ENCODE measurements at places on chromosomes 13 and 19. TPM values are rescaled to one million over a fixed set of nuclear protein-coding genes. Genes with fewer than 3 reads are reported as not detected.

DNA sequence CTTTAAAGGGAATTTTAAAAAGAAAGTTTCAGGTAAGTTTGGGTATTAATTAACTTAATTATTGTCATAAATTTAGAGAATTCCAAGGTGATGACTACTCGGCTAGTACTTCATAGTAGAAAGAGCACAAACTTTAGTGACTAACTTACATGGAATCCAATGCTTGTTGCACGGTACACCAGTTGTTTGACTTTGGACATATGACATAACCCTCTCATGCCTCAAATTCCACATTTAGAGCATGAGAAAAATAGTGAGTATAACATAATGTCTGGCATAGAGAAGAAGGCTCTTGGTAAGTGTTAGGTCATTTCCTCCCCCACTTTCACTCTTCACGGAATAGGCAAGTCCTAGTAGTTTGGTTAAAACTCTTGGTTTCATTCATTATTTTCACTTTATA lies 1249.4 kb upstream of the SLC10A2 start:
- H3K4me3 ChIP-seq, result no peak overlapping the region
- H3K36me3 ChIP-seq, result no peaks in the 10 kb centered on the region
- H3K27me3 ChIP-seq, result no peaks in the 10 kb centered on the region
- H3K27ac ChIP-seq, result no peak overlapping the region
- no peak for DNase-seq
- H3K4me1 ChIP-seq, result no peaks in the 10 kb centered on the region

- no peak overlapping the region for H3K4me3 ChIP-seq
- no peaks in the 10 kb centered on the region for H3K27me3 ChIP-seq
- no peak for DNase-seq
Observed at GRCh38 chr19:23481043-23481442, 85.8 kb upstream of the ZNF91 start.

Gene OR2Z1
- total RNA-seq, result not detected

Gene PROZ
- total RNA-seq, result not detected

- H3K4me3 ChIP-seq, result no peak overlapping the region
- 0 out of 3 replicates have a peak, but pooled peaks cover 2% of the 10 kb centered on the region for H3K36me3 ChIP-seq
- H3K27me3 ChIP-seq, result no peaks in the 10 kb centered on the region
Observed at GRCh38 chr13:46717275-46717674, 79.7 kb downstream of the ESD start.

Gene NALCN
- not detected for total RNA-seq

DNA sequence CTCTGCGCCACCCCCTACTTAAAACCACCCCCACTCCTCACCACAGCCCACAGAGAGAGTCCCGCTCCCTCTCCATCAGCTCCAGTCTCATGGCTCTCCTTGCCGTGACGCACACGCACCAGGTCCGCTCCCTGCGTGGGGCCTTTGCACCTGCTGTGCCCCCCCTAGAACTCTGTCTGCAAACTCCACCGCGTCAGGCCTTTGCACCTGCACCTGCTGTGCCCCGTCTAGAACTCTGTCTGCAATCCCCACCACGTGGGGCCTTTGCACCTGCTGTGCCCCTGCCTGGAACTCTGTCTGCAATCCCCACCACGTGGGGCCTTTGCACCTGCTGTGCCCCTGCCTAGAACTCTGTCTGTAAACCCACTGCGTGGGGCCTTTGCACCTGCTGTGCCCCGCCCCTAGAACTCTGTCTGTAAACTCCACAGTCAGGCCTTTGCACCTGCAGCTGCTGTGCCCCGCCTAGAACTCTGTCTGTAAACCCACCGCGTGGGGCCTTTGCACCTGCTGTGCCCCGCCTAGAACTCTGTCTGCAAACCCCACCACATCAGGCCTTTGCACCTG lies 4.2 kb downstream of the SHC2 start:
- no peak for DNase-seq
- no peak overlapping the region for H3K27ac ChIP-seq
- peaks cover 48% of the 10 kb centered on the region for H3K27me3 ChIP-seq
- peaks cover 27% of the 10 kb centered on the region for H3K4me1 ChIP-seq
- no peak overlapping the region for H3K4me3 ChIP-seq

Gene ADPRHL1
- total RNA-seq, result 0.54 TPM

Gene PSG7
- not detected for total RNA-seq

Gene RASL11A
- 1.5 TPM for total RNA-seq

DNA sequence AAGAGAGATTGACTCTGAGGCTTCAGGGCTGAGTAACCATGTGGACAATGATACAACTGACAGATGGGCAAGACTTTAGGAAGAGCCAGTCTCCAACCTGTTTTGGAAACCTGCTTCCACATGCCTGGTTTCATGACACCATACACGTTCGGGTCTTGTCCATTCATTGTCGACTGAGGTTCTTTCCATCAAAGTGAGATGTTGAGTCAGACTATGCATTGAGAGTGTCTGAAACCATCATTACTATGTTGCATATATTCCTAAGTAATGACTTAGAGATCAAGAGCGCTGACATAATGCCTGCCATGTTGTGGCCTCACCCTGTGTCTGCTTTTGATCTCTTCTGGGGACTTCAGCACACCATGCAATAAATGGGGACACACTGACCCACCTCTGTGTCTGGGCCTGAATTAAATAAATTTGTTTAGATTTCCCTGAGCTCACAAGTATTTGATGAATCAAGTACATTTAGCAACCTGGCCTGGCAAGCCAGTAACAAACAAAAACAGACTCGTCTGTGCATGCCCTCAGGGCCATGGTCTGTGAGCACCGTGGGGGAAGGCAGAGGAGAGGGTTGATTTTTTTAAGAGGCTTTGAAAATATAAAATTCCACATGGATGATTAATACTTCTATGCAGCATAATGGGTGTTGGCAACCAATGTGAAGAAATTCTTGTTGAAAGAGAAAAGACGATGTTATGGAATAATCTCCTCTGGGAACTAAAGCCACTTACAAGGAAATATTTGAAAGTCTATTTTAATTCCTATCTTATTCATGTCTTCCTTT lies 49.9 kb upstream of the UBAC2 start:
- no peak for DNase-seq
- no peak overlapping the region for H3K4me3 ChIP-seq
- H3K27me3 ChIP-seq, result no peaks in the 10 kb centered on the region
- H3K4me1 ChIP-seq, result peaks cover 25% of the 10 kb centered on the region

Gene ZNF829
- not detected for total RNA-seq

- no peak for DNase-seq
- no peaks in the 10 kb centered on the region for H3K27me3 ChIP-seq
- no peak overlapping the region for H3K4me3 ChIP-seq
- peaks cover 52% of the 10 kb centered on the region for H3K4me1 ChIP-seq
- H3K27ac ChIP-seq, result no peak overlapping the region
Observed at GRCh38 chr19:1386945-1387683, 3.4 kb downstream of the NDUFS7 start.

DNA sequence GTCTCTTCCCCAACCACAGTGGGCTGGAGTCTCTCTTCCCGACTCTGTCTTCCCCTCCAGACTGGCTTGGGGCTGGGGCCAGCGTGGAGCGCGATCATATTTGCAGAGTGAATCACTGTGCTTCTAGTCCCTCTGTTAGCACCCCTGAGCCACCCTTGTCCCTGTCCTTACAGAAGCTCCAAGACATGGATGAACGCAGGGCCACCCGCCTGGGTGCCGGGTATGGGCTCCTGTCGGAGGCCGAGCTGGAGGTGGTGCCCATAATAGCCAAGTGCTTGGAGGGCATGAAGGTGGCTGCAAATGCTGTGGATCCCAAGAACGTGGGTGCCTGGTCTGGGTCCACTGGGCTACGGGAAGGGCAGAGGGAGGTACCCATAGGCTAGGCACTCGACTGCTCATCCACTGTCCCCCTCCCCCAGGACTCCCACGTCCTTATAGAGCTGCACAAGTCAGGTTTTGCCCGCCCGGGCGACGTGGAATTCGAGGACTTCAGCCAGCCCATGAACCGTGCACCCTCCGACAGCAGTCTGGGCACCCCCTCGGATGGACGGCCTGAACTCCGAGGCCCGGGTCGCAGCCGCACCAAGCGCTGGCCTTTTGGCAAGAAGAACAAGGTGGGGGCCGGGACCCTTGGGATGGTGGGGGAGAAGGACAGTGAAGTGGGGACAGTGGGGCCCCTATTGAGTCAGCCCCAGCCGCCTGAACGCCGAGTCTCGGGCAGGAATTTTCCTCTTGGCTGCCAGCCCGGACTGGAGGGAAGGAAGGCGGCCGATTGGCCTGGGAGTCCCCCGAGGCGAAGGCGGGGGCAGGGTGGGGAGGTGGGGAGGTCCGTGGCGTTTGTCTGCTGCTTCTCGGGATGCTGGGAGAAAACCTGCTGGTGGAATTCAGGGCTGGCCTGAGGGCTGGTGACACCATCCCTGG lies 5.2 kb downstream of the TRIP10 start:
- peaks cover 5% of the 10 kb centered on the region for H3K4me1 ChIP-seq
- H3K27ac ChIP-seq, result no peak overlapping the region
- no peaks in the 10 kb centered on the region for H3K27me3 ChIP-seq
- peaks cover 84% of the 10 kb centered on the region for H3K36me3 ChIP-seq
- H3K4me3 ChIP-seq, result no peak overlapping the region

DNA sequence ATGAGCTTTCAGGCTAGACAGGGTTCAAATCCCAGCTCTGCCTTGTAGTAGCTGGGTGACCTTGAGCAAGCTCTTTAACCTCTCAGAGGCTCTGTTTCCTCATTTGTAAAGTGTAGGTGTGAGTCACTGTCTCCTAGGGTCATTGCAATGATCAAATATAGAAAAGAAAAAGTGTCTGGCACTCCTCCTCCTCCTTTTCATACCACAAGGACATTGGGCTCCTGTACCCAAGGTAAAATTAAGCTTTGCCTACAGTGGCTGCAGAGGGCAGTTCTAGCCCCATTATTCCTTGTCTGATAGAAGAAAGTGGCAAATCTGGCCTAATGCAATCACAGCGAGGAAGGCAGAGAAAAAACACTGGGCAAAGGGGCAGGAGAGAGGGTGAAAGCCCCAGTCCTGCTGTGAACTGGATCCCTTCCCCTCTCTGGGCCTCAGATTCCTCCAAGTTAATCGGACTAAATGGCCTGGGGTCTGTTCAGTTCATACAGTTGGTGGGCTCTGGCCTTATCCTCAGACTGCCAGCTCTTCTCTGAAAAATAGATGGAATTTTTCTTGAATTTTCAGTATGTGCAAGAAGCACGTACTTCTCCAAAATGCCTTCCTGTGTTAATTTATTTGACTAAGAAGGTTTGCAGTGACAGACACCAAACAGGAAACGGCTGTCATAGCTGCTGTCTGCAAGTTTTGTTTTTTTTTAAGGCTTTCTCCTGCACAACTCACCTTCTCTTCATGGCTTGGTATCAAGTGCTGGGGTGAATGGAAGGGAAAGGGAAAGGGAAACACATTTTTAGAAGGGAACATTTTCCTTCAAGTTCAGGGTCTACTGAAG lies 35.3 kb downstream of the RGCC start:
- H3K4me1 ChIP-seq, result no peaks in the 10 kb centered on the region
- no peaks in the 10 kb centered on the region for H3K27me3 ChIP-seq
- no peak overlapping the region for H3K27ac ChIP-seq
- no peaks in the 10 kb centered on the region for H3K36me3 ChIP-seq

- no peaks in the 10 kb centered on the region for H3K4me1 ChIP-seq
- H3K4me3 ChIP-seq, result no peak overlapping the region
- H3K27ac ChIP-seq, result no peak overlapping the region
Observed at GRCh38 chr13:111074826-111075225, 40.3 kb upstream of the ARHGEF7 start.

DNA sequence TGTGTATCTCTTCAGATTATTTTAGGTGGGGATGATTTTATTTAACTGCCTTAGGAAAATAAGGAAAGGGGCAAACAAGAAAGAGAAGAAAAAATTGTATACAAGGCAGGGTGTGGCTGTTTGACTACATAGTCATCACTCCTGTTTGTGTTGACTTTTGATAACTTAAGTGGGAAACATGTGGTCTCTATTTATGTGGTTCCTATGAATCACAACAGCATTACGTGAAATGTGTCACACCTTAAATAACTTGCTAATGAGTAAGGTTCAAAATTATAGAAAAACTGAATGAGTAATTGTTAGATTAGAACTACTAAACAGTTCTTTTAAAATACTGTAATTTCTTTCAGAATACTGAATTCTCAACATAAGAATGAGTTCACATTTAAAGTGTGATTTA lies 69.3 kb downstream of the LMO7 start:
- H3K27ac ChIP-seq, result no peak overlapping the region
- H3K4me1 ChIP-seq, result no peaks in the 10 kb centered on the region
- DNase-seq, result no peak

Gene PCDH9
- total RNA-seq, result 4.1 TPM

Gene TNFRSF19
- 0.07 TPM for total RNA-seq

Gene OR7G1
- not detected for total RNA-seq

DNA sequence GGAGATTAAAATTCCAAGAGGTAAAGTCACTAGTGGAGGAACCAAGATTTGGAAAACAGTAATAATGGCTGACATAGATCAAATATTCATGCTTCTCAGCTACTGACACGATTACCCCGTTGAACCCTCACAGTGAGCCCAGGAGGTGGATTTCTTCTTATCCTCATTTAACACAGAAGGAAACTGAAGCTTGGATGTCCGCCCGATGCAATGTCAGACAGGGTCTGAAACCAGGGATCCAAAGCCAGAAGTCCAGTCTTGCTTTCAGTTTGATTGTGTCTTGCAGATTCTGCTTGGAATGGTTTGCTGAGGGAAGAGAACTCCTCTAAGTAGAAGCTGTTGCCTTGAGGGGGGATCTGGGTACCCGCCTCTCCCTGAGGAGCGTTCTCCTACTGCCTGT lies 404.7 kb downstream of the KCNRG start:
- H3K27me3 ChIP-seq, result no peaks in the 10 kb centered on the region
- no peak overlapping the region for H3K4me3 ChIP-seq
- H3K4me1 ChIP-seq, result peaks cover 28% of the 10 kb centered on the region
- DNase-seq, result no peak
- H3K36me3 ChIP-seq, result no peaks in the 10 kb centered on the region

DNA sequence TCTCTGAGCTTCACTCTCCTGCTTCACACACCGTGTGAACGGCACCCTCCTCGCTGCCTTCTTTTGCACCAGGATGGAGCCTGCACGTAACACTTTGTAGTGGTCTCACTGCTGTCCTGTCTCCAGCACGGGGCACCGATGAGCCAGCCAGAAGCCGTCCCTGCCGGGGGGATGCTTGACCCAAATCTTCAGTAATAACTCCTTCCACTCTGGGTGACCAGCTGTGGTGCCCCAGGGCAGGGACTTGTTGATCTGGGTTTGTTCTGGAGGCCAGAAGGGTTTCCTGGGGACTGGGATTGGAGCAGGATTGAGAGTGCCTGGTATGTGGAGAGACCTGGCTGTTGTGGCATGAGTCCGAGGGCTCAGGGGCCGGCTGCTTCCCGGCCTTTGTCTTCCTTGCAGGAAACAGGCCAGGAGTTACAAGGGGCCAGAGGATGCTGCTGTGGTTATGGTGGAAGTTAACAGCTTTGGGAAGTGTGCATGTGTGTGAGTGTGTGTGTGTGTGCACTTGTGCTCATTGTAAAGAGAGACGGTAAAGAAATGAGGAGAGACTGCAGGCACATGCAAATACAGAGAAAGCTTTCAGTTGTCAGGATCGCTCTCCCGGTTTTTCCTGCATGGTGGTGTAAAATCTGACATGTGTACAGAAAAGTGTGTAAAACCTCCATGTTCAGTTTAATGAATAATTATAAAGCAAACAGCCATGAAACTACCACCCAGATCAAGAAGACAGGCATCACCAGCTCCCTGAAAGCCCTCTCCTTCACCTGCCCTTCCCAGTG lies 18.9 kb downstream of the PAK4 start:
- H3K27ac ChIP-seq, result no peak overlapping the region
- no peak overlapping the region for H3K4me3 ChIP-seq
- no peak for DNase-seq
- H3K27me3 ChIP-seq, result no peaks in the 10 kb centered on the region

DNA sequence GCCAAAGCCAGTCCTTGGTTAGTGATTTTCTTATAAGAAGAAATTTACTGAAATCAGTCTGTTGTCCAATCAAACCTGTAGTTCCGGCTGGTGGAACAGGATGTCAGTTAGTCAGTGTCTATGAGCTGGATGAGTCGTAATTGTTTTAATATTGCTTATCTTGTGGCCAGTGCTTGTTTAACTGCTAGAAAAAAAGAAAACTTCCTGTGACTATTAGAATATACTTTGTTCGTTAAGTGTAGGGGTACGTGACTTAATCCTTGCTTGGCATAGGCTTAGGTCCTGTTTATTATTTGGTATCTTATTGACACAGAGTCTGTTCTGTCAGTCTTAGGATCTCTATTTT lies 1484.8 kb upstream of the MIR17HG start:
- no peaks in the 10 kb centered on the region for H3K27me3 ChIP-seq

All from K562 (cell line).